ENCODE measurements at places on chromosomes 2 and 18. TPM values are rescaled to one million over a fixed set of nuclear protein-coding genes. Genes with fewer than 3 reads are reported as not detected.

GRCh38 chr2:54675738-54676137, 47.7 kb upstream of the EML6 start:
- H3K27me3 ChIP-seq = no peaks in the 10 kb centered on the region
- no peak overlapping the region for H3K4me3 ChIP-seq
- no peaks in the 10 kb centered on the region for H3K36me3 ChIP-seq
- no peak overlapping the region for H3K27ac ChIP-seq
- H3K4me1 ChIP-seq = no peaks in the 10 kb centered on the region
- DNase-seq = no peak

GRCh38 chr2:182077023-182077422, 91.4 kb downstream of the PPP1R1C start:
- no peaks in the 10 kb centered on the region for H3K27me3 ChIP-seq
- H3K36me3 ChIP-seq = no peaks in the 10 kb centered on the region

- peaks cover 26% of the 10 kb centered on the region for H3K27me3 ChIP-seq
- no peak overlapping the region for H3K4me3 ChIP-seq
- DNase-seq = no peak
- H3K36me3 ChIP-seq = no peaks in the 10 kb centered on the region
- H3K27ac ChIP-seq = no peak overlapping the region
These were observed 836.5 kb upstream of the ID2 start for GRCh38 chr2:7845332-7845731.

DNA sequence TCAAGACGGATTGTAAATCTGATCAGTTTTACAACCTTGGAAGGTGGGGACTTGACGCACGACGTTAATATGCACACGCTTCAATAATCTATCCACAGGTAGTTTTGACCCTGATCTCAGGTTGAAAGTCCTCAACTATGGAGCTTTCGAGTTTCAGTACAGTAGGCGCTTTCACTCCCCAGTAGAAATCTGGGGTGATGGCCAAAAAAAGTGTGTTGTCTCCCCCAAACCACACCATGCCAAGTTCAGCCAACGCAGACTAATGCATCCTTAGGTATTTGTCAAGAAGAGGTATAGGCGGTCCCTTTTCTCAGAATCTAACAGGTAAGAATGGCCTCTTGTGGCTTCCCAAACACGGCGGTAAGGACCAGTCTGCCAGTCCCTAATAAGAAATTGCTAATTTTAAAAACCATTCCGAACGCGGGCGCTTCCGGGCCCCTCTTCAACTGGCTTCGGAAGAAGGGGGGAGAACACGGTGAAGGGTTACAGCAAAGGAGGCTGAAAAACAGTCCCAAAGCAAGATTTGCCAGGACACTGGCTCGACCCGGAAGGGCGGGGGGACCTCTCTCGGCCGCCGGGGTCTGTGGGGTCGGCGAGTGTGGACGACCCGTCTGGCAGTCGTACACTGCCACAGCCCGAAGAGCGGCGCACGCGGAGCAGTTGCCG, 659 bp downstream of the FAM210A start:
- peak overlapping the region; percentile 93 for H3K4me3 ChIP-seq
- H3K27me3 ChIP-seq = no peaks in the 10 kb centered on the region
- H3K36me3 ChIP-seq = no peaks in the 10 kb centered on the region
- no peak for DNase-seq
- H3K27ac ChIP-seq = peak overlapping the region; percentile 83

- H3K27me3 ChIP-seq = no peaks in the 10 kb centered on the region
- no peaks in the 10 kb centered on the region for H3K36me3 ChIP-seq
- no peak overlapping the region for H3K27ac ChIP-seq
- H3K4me3 ChIP-seq = no peak overlapping the region
- H3K4me1 ChIP-seq = no peaks in the 10 kb centered on the region
These were observed 287.6 kb downstream of the PHLPP1 start for GRCh38 chr18:63002803-63003445.

- H3K27ac ChIP-seq = no peak overlapping the region
- no peaks in the 10 kb centered on the region for H3K36me3 ChIP-seq
- no peaks in the 10 kb centered on the region for H3K27me3 ChIP-seq
- DNase-seq = no peak
- no peak overlapping the region for H3K4me3 ChIP-seq
These were observed 182.0 kb upstream of the LINC00305 start for GRCh38 chr18:64330931-64331330.

GRCh38 chr2:190973726-190974628, 40.0 kb downstream of the STAT1 start:
- peaks cover 83% of the 10 kb centered on the region for H3K36me3 ChIP-seq
- no peaks in the 10 kb centered on the region for H3K27me3 ChIP-seq
- no peak for DNase-seq
- no peak overlapping the region for H3K27ac ChIP-seq
- no peaks in the 10 kb centered on the region for H3K4me1 ChIP-seq
- H3K4me3 ChIP-seq = no peak overlapping the region

The CPS1 gene
- 37.5 TPM for total RNA-seq
